Muscle of arm (tissue), 14 donors: ENCODE measurements at places on chromosomes 16 and 17. TPM values are rescaled to one million over a fixed set of nuclear protein-coding genes. Genes with fewer than 3 reads are reported as not detected.

GRCh38 chr17:18859256-18859655 lies 1.3 kb downstream of the PRPSAP2 start:
- DNase-seq: peak; percentile 5

- DNase-seq: no peak
Observed at GRCh38 chr16:26599785-26600104, 467.0 kb upstream of the C16orf82 start.

TP53TG3B gene
- not detected for polyA plus RNA-seq

DNA sequence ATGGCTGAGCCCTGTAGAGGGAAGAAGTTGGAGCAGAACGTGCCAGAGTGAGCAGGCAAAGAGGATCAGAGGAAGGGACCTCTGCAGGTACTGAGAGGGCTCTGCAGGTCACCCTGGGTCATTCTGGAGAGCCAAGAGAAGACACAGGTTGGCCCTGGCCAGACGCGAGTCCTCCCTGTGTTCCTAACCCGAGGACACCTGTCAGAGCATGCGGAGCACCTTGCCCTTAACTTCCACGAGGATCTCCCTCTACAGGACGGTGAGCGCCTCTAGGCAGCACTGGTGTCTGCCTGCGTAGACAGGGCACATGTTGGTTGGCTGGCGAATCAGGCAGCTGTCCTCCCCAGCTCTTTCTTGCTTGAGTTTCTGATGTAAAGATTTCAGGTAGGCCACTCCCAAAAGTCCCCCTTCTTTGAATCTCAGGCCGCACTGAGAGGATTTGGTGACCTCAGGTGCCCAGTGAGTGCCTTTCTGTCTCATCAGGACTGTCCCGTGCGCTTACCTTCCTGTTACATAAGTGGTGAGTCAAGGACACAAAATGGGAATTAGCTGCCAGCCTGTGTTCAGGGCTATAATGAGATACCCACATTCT lies 45.3 kb downstream of the MPRIP start:
- DNase-seq: no peak

DNAH9 gene
- 0.76 TPM for polyA plus RNA-seq

- no peak for DNase-seq
Observed at GRCh38 chr17:11645426-11645825, 47.2 kb downstream of the DNAH9 start.

DNA sequence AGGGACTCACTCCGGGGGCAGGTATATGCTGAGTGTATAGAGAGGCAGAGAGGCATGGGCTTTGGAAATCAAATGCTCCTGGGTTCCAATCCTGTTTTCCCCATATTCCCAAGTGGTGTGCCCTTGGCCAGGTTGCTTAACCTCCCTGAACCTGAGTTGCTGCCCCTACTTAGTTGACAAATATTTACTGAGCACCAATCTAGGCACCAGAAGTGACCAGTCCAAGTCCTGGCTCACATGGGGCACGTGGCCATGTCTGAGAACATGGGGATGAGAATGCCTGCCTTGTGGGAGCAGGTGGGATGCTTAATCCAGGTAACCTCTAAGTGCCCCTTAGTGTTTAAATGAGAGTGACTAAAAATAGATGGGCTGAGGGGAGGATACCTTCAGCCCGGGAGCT lies 4.2 kb downstream of the SOCS3 start:
- DNase-seq: no peak

GSG1L gene
- polyA plus RNA-seq: 2.0 TPM

- DNase-seq: no peak
Observed at GRCh38 chr17:35900708-35901480, 20.7 kb upstream of the CCL5 start.

CFAP119 gene
- not detected for polyA plus RNA-seq

GRCh38 chr17:46741122-46741730 lies 77.3 kb downstream of the WNT3 start:
- DNase-seq: no peak

- DNase-seq: no peak
Observed at GRCh38 chr16:81061871-81062608, 15.0 kb downstream of the C16orf46 start.

DNA sequence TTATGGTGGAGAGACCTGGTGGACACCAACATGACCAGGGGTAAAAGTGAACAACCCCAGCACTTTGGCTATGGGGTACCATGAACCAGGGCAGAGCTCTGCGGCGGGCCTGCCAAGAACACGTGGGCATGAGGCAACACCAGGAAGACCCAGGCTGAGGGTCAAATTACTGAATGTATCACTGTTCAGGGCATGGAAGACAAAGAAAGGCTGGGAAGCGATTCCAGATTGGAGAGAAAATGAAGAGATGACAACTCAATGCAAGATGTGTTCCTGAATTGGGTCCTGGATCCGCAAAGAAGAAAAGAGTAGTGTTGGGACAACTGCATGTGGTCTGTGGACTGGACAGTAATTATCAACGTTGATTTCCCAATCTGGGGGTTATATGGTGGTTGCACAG lies 19.8 kb downstream of the SPHK1 start:
- DNase-seq: no peak

DNA sequence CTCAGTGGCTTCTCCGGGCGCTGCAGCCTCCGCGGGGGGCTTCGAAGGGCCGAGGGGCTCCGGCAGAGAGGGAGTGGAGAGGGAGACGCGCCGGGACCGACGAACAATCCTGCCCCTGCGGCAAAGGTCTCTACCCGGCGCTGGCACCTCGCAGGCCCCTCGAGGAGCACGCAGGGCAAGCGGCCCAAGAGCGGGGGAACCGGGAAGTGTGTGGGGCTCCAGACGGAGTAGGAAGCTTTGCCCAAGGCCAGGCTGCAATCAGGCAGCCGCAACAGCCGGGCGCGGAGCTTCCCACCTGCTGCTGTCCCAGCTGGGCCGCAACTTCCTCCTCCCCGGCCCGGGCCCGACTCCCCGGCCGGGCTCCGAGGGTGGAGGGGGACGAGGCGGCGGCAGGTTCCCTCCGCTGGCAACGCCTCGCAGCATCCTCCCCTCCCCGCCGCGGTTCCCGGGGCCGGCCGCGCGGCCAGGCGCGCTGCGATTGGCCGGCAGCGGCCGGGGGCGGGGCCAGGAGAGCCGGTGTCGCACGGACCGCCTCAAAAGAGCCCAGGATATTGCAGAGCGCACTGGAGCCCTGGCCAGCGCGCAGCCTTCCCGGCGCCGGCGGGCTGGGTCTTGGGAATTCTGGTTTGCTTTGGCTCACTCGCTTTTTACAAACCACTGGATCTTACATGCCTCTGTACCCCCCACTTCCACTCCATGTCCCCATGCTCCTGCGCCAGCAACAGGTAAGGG lies at the start of gene KCNJ2:
Gene KCNJ2, plus strand, starts transcription at position 556 of the 732 bp plus-strand sequence. CDS start 5,508 bp downstream, outside the sequence.
- peak; percentile 80 for DNase-seq

DNA sequence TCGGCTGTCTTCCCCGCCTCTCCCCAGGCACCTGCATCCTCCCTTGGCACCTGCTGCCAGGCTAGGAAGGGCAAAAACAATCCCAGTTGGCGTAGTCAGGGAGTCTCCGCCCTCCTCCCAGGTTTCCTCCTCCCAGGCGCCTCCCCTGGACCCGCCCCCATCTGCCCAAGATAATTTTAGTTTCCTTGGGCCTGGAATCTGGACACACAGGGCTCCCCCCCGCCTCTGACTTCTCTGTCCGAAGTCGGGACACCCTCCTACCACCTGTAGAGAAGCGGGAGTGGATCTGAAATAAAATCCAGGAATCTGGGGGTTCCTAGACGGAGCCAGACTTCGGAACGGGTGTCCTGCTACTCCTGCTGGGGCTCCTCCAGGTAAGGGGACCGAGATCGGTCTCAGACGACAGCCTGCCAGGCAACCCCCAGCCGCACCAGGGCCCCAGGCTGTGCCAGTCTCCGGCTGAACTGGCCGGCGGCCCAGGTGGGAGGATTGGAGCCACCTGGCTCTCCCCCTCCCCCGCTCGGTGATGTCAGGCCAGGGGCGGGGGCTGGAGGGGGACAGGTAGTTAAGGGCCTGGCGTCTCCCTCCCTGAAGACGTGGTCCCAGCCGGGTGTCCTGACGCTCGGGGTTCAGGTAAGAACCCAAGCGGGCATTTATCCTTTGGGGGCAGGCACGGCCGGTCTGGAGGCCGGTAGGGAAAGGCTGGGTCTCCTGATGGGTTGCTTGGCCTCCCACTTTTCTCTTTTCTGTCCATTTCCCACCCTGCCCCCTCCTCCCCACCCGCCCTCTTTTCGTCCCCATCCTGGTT lies at the start of gene GRB7:
Gene GRB7, plus strand, starts transcription at position 179 of the 808 bp plus-strand sequence. CDS start 4,364 bp downstream, outside the sequence.
- DNase-seq: no peak

RUNDC3A gene
- polyA plus RNA-seq: 1.9 TPM
